ENCODE measurements at places on chromosomes 3 and 15. TPM values are rescaled to one million over a fixed set of nuclear protein-coding genes. Genes with fewer than 3 reads are reported as not detected.

- no peaks in the 10 kb centered on the region for H3K36me3 ChIP-seq
- no peak overlapping the region for H3K4me3 ChIP-seq
- no peaks in the 10 kb centered on the region for H3K27me3 ChIP-seq
- H3K4me1 ChIP-seq = no peaks in the 10 kb centered on the region
These were observed 18.2 kb downstream of the MINDY4B start for GRCh38 chr3:150887031-150887430.

- peak; percentile 70 for DNase-seq
- H3K4me1 ChIP-seq = peaks cover 5% of the 10 kb centered on the region
- no peaks in the 10 kb centered on the region for H3K27me3 ChIP-seq
These were observed 29.9 kb downstream of the ACP3 start for GRCh38 chr3:132346841-132347736.

Gene SNTN
- total RNA-seq = 0.24 TPM

Gene THBS1
- 55.2 TPM for total RNA-seq

Gene ABHD10
- 27.9 TPM for total RNA-seq

DNA sequence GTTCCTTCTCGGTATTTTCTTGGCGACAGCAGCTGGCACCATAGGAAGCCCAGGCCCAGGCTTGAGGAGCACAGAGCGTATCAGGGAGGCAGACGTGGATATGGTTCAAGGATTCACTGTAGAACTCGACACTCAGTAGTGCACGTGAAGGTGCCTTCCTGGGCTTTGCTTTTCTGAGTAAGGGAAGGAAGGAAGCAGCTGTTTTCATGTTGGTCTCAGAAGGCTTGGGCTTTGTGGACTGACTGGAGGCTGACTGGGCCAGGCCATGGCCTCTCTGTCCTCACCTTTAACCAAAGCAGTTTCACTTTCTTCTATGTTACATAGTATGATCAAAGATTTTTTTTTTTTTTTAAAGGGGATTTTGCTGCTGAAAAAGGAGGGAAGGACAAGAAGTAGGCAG, 6.9 kb upstream of the GHRL start:
- H3K36me3 ChIP-seq = peaks cover 39% of the 10 kb centered on the region
- H3K27ac ChIP-seq = no peak overlapping the region
- H3K27me3 ChIP-seq = no peaks in the 10 kb centered on the region
- DNase-seq = no peak
- H3K4me3 ChIP-seq = no peak overlapping the region

Gene RNU5B-1
- total RNA-seq = not detected

- H3K4me3 ChIP-seq = no peak overlapping the region
- no peak for DNase-seq
- no peaks in the 10 kb centered on the region for H3K27me3 ChIP-seq
- no peaks in the 10 kb centered on the region for H3K4me1 ChIP-seq
- no peaks in the 10 kb centered on the region for H3K36me3 ChIP-seq
These were observed 796.6 kb upstream of the DPPA4 start for GRCh38 chr3:110133971-110134370.

DNA sequence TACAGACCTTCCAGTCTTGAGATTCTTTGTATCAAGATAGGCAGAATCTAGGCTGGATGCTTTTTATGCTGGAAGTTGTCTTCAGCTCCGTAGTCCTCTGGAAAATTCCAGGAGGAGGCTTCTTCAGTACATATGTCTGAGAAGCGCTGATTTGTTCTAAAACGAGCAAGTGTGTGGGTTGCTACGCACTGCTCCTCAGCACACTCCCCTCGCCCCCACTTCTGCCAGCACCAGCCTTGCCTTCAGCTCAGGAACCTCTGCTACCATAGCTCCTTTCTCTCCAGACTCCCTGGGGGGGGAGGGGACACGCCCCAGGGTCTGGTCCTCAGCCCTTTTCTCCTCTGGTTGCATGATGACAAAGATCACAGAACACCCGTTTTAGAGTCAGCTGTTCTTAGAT, 75.5 kb upstream of the TRA2B start:
- no peak overlapping the region for H3K27ac ChIP-seq
- no peaks in the 10 kb centered on the region for H3K27me3 ChIP-seq
- no peaks in the 10 kb centered on the region for H3K36me3 ChIP-seq
- DNase-seq = no peak
- no peaks in the 10 kb centered on the region for H3K4me1 ChIP-seq

DNA sequence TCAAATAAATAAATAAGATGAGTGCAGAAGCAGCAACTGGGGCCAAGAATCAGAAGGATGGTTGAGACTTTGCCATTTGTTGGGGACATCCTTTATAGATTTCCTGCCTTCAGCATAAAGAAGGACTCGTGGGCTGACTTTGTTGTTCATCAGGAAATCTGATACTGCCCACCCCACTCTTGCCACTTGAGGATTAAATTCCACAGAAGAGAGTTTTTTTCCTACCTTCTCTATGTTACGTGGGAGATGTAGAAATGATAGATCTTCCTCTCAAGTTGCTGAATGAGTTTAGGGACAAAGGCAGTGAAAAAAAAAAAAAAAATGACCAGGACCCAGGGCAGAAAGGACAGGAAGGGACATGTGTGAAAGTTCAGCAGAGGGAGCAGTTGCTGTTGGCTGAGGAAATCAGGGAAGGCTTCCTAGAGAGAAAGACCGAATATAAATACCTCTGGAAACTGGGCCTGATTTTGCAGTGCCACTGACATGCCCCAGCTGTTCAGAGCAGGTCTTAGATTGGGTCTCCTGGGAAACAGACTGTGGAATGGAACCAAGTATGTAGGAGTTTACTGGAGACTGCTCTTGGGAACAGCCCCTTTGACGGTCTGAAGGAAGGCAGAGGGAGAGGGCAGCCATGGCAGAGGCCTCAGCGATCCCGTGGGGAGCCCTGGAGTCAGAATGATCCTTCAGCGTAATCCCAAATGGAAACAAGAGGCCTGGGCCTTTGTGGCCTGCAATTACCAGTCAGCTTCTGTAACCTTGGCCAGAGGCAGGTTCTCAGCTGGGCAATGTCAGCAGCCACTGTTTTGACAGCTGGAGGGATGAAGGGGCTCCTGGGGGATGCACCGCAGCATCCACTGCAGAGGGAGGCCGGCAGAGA, 50.9 kb downstream of the C3orf20 start:
- H3K27me3 ChIP-seq = no peaks in the 10 kb centered on the region
- no peaks in the 10 kb centered on the region for H3K4me1 ChIP-seq
- DNase-seq = peak; percentile 22

Gene ZPLD1
- total RNA-seq = 0.18 TPM

Gene MUC4
- total RNA-seq = not detected

- no peaks in the 10 kb centered on the region for H3K36me3 ChIP-seq
- DNase-seq = no peak
- no peak overlapping the region for H3K4me3 ChIP-seq
- H3K27ac ChIP-seq = no peak overlapping the region
These were observed 325.0 kb downstream of the CGGBP1 start for GRCh38 chr3:87733671-87734367.

DNA sequence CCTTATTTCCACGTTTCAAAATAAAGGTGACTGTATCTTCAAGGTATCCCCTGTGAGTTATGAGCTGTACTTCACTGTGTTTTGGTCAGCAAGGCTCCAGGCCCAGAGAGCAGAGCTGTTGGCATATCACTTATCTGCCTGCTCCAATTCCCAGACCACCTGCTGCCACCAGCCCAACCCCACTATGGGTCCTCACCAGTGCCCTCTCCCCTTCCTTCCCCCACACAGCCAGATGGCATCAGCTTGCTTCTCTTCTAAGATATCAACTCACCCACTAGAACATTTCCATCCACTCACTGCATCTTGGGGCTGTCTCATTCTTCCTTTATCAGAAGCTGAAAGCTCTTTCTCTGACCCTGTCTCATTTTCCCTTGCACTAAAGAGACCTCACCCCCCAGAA, 136.9 kb upstream of the EIF1B start:
- H3K4me3 ChIP-seq = no peak overlapping the region
- H3K27me3 ChIP-seq = no peaks in the 10 kb centered on the region

DNA sequence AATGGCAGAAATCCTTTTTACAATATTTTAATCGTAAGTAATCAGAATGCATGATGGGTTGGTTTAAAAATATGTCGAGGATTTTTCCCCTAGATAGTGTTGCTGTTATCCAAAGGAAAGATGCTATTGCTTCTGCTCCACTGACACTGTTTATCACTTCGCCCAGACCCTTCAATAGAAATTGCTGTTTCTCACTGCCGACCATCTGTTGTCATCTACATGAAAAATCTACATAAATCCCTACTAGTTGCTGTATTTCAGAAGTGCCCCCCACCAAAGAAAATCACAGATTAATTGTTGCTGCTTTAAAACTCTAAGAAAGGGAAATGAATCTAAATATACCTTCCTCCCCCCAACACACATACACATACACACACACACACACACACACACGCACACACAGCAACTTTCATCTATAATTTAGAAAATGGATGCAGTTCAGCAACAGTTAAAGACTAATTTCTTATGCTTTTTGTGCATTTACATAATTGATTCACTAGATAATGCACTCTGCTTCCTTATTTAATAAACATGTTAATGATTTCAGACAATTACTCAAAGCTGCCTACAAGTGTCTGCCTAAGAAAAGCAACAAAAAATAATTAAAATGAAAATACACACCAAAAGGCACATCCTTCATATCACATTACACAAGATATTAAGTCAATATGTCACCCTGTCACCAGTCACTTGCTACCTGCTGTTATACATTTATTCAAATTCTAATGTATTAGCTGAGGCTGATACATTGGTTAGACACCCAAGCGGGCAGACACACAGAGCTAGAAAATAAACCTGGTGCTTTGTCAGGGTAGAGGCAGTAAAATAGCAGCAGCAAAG, 82.8 kb downstream of the RORA start:
- no peaks in the 10 kb centered on the region for H3K36me3 ChIP-seq
- H3K27ac ChIP-seq = no peak overlapping the region
- H3K4me1 ChIP-seq = no peaks in the 10 kb centered on the region
- no peaks in the 10 kb centered on the region for H3K27me3 ChIP-seq
- H3K4me3 ChIP-seq = no peak overlapping the region

- no peaks in the 10 kb centered on the region for H3K27me3 ChIP-seq
- peak; percentile 75 for DNase-seq
- H3K27ac ChIP-seq = no peak overlapping the region
- H3K4me3 ChIP-seq = no peak overlapping the region
- peaks cover 2% of the 10 kb centered on the region for H3K36me3 ChIP-seq
These were observed 103.3 kb upstream of the PRTG start for GRCh38 chr15:55846116-55846707.

DNA sequence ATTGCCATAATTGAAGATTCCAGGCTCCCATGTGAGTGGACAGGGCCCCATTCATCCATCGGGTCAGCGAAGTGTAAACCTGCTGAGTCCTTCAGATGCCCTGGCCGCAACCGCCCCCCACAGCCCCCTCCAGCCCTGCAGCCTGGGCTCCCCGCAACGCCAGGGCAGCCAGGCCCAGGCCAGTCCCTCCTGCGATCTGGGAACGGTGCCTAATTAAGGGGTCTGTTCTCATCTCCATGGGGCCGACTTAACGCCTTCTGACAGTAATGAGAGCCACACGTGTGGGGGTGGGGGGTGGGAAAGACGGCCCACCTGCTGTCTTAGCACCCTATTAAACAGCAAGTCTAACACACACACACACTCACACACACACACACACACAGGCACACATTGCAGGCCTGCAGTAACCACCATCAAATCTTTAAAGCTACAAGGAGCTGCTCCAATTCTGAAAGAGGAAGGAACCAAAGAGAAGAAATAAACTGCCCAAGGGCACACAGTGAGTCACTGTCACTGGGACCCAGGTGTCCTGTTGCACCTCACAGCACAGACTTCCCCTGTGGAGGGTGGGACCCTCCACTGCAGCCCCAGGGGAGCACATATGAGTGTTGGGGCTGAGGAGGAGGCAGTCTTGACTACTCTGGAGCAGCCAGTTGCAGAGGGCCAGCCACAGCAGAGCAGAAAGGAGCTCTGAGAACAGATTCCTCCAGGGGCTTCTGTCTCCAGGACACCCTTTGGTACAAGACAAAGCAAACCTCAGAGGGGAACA, 31.8 kb upstream of the HES1 start:
- H3K27me3 ChIP-seq = no peaks in the 10 kb centered on the region
- H3K4me3 ChIP-seq = no peak overlapping the region
- no peaks in the 10 kb centered on the region for H3K36me3 ChIP-seq
- no peaks in the 10 kb centered on the region for H3K4me1 ChIP-seq

Gene TNNC1
- total RNA-seq = 1,875 TPM

DNA sequence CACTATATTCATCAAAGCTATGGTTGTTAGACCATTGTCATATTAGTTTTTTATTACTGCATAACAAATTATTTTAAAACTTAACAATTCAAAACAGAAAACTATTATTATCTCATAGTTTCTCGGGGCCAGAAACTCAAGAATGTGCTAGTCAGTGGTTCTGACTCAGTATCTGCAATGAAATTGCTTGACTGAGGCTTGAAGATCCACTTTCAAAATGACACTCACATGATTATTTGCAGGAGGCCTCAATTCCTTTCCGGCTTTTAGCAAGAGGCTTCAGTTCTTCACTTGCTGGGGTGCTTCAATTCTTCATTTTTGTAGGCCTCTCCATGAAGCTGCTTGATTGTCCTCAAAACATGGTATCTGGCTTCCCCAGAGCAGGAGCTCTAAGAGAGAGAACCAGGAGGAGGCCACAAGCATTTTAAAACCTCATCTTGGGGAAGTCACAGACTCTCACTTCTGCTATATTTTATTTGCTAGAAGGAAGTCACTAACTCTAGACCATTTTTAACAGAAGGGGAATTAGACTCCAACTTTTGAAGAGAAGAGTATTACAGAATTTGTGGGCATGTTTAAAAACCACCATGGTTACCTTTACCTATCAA, 383.7 kb downstream of the MFSD1 start:
- DNase-seq = no peak
- H3K27me3 ChIP-seq = no peaks in the 10 kb centered on the region
- no peaks in the 10 kb centered on the region for H3K4me1 ChIP-seq
- no peak overlapping the region for H3K27ac ChIP-seq
- H3K4me3 ChIP-seq = no peak overlapping the region
- no peaks in the 10 kb centered on the region for H3K36me3 ChIP-seq

DNA sequence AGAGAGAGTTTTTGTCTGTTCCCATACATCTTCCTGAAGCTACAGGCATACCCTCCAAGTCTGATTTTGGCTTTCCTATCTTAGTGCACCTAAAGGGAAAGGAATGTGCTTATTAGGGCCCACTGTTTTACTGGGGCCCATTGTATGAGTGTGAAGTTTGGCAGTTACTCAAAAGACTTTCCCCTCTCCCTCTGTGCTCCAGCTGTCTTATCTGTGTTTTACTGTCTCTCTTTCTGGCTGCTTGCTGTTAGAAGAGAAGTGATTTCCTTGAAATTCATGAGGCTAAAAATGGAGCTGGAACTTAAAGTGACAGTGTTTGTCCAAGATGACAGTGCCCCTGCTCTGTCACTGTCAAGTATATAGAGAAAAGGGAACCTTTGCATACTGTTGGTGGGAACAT, 436.2 kb downstream of the OCA2 start:
- peak overlapping the region; percentile 78 for H3K27ac ChIP-seq
- H3K4me1 ChIP-seq = no peaks in the 10 kb centered on the region
- no peak for DNase-seq

GRCh38 chr3:146593776-146594175, 11.4 kb downstream of the PLSCR5 start:
- H3K4me3 ChIP-seq = no peak overlapping the region
- H3K27ac ChIP-seq = peak overlapping the region; percentile 44

Gene SPTBN5
- 2.1 TPM for total RNA-seq

- no peaks in the 10 kb centered on the region for H3K36me3 ChIP-seq
- no peak for DNase-seq
- H3K4me1 ChIP-seq = peaks cover 4% of the 10 kb centered on the region
- H3K27me3 ChIP-seq = no peaks in the 10 kb centered on the region
- no peak overlapping the region for H3K4me3 ChIP-seq
These were observed 2.0 kb downstream of the IFRD2 start for GRCh38 chr3:50290161-50290641.

- no peak overlapping the region for H3K27ac ChIP-seq
- no peaks in the 10 kb centered on the region for H3K36me3 ChIP-seq
- H3K4me3 ChIP-seq = no peak overlapping the region
- no peaks in the 10 kb centered on the region for H3K4me1 ChIP-seq
- H3K27me3 ChIP-seq = no peaks in the 10 kb centered on the region
These were observed 921.7 kb downstream of the TBL1XR1 start for GRCh38 chr3:176275538-176275937.

Gene GOLGA6L4
- 0.63 TPM for total RNA-seq

Gene CDHR4
- total RNA-seq = not detected

Measured in cardiac muscle cell (in vitro differentiated cells and primary cell).